ENCODE measurements at places on chromosomes 7 and 10.

DNA sequence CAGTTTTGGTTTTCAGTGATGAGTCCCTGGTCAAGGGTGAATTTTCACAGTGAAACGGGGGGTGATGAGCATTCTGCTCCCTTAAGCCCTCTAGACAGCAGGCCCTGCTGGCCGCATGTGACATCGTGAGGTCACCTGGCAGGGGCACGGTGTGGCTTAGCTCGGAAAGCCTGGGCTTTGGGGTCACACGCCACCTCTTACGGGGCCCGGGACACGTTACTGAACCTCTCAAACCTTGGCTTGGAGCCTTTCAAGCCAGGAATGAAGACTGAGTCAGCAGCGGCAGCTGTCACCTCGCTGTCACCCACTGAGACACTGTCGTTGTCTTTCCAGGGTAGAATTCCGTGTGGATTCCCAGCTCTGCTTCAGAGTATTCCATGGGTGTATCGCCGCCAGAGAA lies 4.1 kb downstream of the GET4 start:
- no peak for DNase-seq

- no peak for DNase-seq
These were observed 7.3 kb downstream of the ICA1 start for GRCh38 chr7:8254667-8255066.

- no peak for DNase-seq
These were observed 44.0 kb upstream of the ANK3 start for GRCh38 chr10:60433684-60434083.

DNA sequence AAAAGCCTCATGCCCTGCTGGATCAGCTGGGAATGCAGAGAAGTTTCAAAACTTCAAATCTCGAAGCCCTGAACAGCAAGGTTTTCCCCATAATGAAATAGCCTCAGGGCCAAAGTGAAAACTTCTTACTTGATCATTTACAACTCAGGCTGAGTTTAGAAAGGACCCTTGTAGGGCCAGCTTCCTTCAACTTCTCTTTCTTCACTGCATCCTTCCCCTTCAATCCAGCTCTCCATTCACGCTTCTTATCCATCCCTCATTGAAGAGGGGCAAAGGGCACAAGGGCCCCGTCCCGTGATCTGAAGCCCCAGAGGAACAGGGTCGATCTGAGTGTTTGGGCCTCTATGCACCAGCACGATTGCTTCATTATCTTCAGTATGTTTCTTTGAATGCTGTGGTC lies 392.2 kb upstream of the CELF2 start:
- no peak for DNase-seq

GRCh38 chr7:130844811-130845580 lies 111.0 kb upstream of the KLF14 start:
- DNase-seq = no peak

DNA sequence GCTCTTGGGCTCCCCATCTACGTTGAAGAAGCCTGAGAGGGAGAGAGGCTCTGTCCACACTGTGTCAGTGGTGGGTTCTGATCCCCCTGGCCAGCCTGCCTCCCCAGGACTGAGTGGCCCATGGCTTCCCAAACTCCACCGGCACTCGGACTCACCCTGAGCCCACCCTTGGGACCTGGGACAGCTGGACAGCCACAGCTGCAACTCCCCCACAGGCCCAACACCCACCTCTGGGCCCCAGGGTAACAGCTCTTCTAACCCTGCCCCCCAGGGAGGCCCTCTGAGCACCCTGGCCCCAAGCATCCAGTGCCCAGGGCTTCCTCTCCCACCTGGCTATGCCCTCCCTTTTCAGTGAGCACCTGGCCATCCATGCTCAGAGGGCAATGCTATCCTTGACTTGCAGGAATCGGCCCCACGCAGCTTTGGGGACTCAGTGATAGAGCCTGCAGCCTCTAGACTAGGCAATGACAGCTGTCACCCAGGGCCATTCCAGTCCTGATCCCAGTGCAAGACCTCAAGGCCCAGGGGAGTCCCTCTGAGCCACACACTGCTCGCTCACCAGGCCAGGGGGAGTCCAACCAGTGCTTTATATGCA lies 17.9 kb downstream of the OGDHL start:
- DNase-seq = no peak

DNA sequence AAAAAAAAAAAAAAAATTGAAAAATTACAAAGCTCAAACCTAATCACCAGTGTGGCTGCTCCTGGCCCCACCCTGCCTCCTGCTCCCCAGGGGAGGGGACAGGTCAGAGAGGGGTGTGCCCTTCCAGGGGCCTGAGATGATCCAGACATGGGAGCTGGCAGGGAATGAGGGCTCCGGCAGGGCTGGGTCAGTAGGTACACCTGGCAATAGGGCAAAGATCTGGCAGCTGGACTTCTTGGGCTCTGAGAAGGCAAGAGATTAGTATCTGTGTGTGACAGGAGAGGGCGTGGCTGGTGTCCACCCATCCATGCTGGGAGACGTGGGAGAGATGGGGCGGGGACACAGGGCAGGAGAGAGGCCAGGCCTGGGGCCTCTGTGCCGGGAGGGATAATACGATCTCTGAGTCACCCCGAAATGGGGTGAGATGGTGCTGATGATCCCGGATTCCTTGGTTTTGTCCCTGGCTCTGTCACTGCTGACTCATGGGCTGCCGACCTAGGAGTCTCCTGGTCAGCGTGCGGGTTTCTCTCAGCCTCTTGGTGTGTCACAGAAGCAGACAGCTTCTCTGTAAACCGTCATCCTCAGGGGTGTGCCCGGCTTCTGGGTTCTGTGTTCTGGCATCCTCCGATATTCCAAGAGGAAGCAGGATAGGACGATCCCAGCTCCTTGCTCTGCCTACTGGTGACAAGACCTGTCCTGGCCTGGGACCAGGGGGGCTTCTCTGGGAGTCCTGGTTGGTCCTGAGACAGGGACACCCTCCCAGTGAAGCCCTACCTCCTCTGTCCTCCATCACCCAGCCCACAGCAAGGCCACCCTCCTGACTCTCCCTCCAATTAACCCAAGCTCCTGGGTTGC lies 8.2 kb upstream of the CLDN4 start:
- no peak for DNase-seq

GRCh38 chr7:68943786-68944185 lies 654.5 kb upstream of the AUTS2 start:
- no peak for DNase-seq

GRCh38 chr7:93736668-93737369 lies 153.7 kb downstream of the TFPI2 start:
- no peak for DNase-seq

DNA sequence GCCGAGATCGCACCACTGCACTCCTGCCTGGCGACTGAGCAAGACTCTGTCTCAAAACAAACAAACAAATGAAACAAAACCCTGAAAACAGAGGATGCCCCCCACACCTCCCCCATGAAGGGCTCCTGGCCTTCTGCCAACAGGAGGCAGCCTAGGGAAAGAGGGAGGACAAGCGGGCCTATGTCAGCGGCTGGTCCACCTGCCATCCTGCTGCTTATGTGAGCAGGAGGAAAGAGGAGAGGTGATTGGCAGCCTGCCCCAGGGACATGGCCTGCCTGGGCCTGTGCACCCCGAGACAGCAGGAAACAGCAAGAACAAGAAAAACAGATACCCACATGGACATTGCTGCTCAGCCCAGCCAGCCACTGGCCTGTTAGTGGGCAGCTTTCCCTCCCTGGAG lies 9.1 kb upstream of the ZNF316 start:
- DNase-seq = no peak

DNA sequence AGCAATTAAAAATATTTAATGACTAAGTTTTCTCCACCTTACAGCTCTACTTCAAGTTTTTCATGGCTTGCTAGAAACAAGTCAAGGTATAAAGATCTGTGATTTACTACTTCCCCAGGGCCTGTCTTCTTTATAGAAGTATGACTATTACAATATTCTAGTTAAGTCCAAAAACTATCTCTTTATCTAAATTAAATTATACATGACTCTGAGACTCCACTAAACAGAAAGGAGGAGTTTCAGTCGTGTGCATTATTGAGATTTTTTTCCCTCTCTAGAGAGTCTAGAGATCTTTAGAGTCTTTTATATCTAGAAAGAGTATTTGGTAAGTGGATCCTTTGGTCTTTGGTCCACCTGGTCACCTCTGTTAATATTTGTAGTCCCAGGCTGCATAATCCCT lies 100.7 kb downstream of the SEMA3E start:
- no peak for DNase-seq

- DNase-seq = no peak
These were observed 29.9 kb downstream of the LRRC20 start for GRCh38 chr10:70352401-70353097.

GRCh38 chr7:1264345-1265280 lies 31.9 kb downstream of the UNCX start:
- no peak for DNase-seq

- no peak for DNase-seq
These were observed 74.6 kb upstream of the FRMD4A start for GRCh38 chr10:14405076-14406065.

DNA sequence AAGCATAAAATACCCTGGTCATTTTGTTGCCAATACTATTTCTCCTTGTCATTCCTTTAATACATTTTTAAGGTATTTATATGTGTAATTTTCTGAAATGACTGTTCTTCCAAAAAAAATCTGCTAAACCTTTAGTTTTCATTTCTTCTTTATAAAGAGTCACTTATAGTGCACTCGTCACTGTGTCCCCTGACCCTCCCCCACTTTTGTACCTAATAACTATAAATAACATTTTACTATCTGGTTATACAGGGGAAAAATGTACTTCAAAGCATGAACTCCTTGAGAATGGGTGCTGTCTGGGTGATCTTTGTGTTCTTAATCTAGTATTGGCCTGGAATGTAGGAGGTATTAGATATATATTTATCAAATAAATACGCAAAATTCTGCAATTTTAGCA lies 31.1 kb downstream of the RTKN2 start:
- DNase-seq = no peak

DNA sequence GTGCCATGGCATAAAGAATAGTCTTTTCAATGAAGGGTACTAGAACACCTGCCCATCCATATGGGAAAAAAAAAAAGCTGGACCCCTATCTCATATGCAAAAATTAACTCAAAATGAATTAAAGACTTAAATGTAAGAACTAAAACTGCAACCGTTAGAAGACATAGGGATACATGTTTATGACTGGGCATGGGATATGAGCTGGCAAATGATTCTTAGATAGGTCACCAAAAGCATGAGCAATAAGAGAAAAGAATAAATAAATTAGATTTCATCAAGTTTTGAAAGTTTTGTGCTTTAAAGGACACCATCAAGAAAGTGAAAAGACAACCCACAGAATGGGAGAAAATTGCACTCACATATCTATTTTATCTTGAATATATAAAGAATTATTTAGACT lies 222.0 kb downstream of the ADK start:
- DNase-seq = no peak

GRCh38 chr7:99121496-99122021 lies 22.3 kb downstream of the SMURF1 start:
- DNase-seq = no peak

DNA sequence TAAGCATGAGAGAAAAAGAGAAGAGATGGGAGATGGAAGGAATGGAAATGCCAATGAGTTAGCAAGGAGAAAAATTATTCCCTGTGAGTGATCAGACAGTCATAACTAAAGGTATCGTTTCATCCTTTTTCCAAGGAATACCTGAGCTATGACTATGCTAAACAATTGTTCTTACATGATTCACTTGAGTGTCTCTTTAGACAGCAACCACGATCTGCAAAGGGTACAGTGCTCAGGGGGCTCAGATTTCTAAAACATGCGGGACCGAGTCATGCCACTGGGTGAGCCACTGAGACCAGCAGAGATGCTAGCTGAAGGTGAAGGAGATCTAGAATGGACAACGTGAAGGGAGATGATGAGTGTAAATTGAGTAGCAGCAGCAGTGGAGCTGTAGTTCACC lies 78.0 kb upstream of the CTTNBP2 start:
- DNase-seq = no peak

GRCh38 chr7:129210256-129210988 lies 14.4 kb upstream of the AHCYL2 start:
- peak; percentile 35 for DNase-seq

GRCh38 chr7:39623732-39624441 lies 515 bp downstream of the RALA start:
- peak; percentile 13 for DNase-seq

GRCh38 chr10:135132-135600 lies at the start of gene ZMYND11:
ZMYND11 (plus strand) TSS chr10:135455; CDS start chr10:180013, 44,558 bp downstream.
- DNase-seq = no peak

- DNase-seq = no peak
These were observed 193.7 kb downstream of the RELN start for GRCh38 chr7:103795787-103796186.

DNA sequence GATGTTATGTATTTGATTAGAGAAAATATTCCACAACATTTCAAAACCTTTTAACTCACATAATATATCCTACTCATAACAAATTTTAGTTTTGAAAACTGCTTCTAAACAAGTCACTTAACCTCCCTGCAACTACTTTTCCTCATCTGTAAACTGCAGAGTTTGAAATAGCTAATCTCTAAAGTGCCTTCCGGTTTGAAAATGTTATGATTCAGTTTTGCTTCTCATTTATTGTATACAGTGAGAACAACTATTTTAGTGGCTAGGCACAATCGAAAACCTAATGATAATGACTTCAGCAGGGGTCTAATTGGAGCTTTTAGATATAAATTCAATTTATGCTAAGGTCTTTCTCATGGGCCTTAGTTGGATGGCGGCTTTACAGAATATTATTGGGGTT lies 30.7 kb upstream of the TEX47 start:
- DNase-seq = no peak

- no peak for DNase-seq
These were observed 162.0 kb downstream of the REEP3 start for GRCh38 chr10:63683223-63683622.

GRCh38 chr7:67387851-67388250 lies 391.2 kb downstream of the TYW1 start:
- DNase-seq = no peak

- DNase-seq = no peak
These were observed 36.7 kb downstream of the COL13A1 start for GRCh38 chr10:69838418-69838817.

DNA sequence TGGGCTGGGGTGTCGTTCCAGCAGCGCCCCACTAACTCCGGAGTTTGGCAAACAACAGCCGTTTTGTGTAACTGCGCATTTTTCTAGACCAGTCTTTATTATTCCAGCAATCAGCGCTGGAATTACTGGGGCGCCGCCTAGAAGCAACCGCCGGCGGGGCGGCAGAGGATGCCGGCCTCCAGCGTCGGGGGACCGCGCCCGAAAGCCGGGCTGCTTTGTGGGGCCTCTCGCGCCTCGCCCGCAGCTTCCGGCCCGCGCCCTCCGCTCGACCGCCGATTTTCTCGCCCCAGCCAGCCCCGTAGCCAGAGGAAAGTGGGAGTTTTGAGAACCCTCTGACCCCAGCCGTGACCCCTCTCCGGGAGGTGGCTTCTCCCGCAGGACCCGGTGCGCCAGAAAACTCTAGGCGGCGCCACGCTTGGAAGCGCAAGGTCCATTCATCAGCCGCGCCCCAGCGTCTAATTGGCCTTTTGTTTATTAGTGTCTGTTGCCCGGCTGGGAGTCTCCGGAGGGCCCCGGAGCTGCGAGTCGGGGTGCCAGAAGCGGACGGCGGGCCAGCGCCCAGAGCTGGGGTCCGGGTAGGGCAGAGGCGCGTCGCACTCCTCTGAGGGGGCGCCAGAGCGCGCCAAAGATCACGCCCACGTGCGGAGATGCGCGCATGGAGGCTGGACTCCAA lies 10.7 kb downstream of the EMX2 start:
- no peak for DNase-seq
